ENCODE measurements at places on chromosomes 6 and 20. TPM values are rescaled to one million over a fixed set of nuclear protein-coding genes. Genes with fewer than 3 reads are reported as not detected.

- DNase-seq: no peak
Measured at GRCh38 chr20:36830791-36831691, 44.9 kb upstream of the TLDC2 start.

DNA sequence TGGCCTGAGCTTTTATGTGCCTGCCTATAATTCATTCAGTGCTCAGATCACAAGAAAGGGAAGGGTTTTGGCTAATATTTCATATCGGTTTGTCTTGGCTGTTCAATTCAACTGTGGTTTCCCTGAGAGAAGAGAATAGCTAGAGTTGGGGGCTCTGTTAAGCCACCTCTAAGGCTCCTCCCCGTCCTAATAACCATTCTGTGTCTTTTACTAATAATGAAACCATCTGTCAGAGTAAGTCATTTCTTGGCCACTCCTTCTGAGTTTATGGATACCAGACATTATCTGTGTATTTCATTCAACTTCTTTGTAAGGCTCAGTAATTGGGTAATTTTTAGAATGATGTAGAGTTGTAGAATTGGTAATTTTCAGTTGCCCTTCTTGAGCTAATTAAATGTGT lies 5.2 kb downstream of the STX11 start:
- no peak for DNase-seq

DNA sequence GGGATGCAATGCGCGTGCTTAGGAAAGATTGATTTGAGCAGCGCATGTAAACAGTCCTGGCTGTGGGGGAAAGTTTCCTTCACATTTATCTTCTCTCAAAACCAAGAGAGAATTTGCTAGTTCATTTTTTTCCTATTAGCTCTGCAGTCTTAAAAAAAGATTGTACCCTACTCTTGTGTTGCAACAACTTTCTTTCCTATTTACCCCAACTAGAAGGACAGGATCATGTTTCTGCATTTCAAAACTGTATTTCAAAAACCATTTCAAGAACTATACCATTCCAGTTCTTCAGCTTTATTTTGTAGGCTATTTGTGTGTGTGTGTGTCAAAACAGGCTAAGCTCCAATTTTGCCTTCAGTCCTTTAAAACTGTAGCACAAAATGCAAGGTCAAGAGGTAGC lies 473.1 kb downstream of the KIF16B start:
- no peak for DNase-seq

DNA sequence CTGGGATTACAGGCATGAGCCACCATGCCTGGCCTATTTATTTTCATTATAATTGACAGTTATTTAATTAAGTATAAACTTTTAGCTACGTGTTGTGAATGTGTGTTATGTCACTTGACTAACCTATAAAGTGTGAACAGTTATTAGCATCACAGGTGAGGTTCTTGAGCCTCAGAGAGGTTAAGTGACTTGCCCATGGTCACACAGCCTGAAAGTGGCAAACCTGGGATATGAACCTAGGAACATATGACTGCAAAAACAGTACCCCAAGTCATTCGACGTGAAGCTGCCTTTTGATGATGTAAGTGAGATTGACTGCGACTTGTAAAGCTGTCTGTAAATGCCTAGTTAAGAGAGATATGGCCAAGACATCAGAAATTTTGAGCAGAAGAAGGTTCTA lies 77.9 kb upstream of the SALL4 start:
- no peak for DNase-seq

- no peak for DNase-seq
Measured at GRCh38 chr6:127561660-127562059, 15.3 kb upstream of the C6orf58 start.

RGS17 gene
- total RNA-seq: not detected

GRCh38 chr6:138226700-138227315 lies 8.5 kb upstream of the PBOV1 start:
- no peak for DNase-seq

DNA sequence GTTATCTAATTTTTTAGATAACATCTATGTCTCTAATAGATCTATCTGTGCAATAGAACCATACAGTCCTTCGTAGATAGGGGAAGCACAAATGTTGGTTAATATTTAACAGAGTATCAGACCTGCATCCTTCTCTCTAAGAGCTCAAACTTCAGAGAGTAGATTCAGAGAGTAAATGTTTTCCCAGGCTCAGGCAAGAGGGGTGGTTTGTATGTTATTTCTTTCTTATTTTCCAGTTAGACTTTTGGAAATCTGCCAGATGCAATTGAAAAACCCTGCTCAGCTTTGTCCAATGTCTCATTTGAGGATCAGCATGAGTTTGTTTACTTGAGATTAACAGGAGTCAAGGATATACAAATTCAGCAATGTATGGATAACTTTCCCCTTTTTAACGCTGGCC lies 361.9 kb downstream of the BCKDHB start:
- DNase-seq: no peak

DNA sequence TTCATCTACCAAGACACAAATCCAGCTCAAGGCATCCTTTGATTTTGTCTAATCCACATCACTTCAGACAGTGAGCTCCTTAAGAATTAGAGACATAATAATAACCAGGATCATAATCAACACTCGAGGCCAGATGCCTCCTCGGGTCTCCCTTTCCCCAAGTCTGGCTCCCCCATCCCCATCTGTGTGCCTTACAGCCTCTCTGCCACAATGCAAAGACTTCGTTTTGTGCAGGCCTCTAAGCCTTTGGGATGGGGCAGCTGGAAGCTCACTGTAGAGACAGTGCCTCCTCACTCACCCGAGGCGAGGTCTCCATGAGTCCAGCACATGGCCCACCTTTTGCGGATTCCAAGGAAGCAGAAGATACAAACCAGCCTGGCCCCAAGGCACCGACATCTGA lies 30.3 kb downstream of the LRFN2 start:
- no peak for DNase-seq

PGC gene
- total RNA-seq: not detected

DNA sequence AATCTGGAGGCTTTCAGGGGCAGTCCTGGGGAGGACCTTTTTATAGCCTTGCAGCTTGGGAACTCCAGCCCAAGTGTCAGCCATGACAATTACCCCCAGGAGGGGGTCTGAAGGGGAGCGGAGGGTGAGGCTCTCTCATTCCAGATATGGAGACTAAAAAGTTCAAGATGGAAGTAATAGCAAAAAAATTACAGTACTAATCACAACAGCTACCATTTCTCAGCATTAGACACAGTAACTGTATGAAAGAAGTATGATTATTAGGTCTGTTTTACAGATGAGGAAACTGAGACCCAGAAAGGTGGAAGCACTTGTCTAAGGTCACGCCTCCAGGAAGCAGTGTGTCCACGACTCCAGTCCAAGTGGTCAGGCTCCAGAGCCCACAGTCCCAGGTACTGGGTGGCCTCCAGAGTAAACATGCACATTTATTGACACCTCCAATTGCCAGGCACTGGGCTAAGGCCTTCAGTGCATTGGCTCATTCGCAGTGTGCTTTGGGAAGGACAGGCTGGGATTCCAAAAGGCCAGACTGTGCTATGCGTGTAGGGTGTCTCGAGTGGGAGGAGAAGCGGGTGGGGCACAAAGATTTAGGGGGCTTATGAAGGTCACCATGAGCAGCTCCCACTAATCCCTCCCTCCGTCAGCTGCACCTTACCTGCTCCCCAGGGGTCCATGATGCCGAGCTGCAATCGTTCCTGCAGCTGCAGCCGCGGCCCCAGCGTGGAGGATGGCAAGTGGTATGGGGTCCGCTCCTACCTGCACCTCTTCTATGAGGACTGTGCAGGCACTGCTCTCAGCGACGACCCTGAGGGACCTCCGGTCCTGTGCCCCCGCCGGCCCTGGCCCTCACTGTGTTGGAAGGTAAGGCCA lies 2.3 kb downstream of the NRSN2 start:
- DNase-seq: no peak

GRCh38 chr6:158569036-158569435 lies 9.1 kb downstream of the TMEM181 start:
- DNase-seq: no peak

- no peak for DNase-seq
Measured at GRCh38 chr6:52543262-52543661, 33.6 kb downstream of the TRAM2 start.

DNA sequence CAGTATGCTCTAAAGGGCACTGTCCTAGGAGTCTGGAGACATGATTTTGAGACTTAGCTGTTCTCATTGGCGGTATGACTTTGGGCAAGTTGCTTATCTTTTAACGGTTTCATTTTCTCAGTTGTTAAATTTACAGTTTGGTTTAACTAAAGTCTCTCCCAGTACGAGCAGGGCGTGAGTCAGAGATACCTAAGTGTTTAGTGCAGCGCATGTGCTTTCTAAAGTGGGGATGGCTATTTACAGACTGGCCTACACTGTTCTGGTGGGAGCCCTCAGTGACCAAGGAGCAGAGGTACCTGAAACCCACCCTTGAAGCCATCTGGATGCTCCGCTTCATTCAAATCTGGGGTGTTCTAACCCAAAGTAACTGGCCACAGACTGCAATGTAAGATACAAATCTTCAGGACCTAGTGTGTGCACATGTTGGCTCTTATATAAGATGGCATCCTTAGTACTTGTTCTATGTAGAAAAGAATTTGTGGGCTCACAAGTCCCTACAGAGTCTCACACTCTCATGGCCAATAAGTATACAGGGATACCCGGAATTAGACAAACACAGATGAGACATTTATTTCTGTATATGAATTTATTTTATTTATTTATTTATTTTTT lies 10.7 kb downstream of the MSH5 start:
- no peak for DNase-seq

- no peak for DNase-seq
Measured at GRCh38 chr6:42598300-42598699, 34.5 kb downstream of the UBR2 start.

GRCh38 chr6:135224037-135224647 lies 43.0 kb downstream of the MYB start:
- DNase-seq: no peak

CD24 gene
- 0.17 TPM for total RNA-seq

DNA sequence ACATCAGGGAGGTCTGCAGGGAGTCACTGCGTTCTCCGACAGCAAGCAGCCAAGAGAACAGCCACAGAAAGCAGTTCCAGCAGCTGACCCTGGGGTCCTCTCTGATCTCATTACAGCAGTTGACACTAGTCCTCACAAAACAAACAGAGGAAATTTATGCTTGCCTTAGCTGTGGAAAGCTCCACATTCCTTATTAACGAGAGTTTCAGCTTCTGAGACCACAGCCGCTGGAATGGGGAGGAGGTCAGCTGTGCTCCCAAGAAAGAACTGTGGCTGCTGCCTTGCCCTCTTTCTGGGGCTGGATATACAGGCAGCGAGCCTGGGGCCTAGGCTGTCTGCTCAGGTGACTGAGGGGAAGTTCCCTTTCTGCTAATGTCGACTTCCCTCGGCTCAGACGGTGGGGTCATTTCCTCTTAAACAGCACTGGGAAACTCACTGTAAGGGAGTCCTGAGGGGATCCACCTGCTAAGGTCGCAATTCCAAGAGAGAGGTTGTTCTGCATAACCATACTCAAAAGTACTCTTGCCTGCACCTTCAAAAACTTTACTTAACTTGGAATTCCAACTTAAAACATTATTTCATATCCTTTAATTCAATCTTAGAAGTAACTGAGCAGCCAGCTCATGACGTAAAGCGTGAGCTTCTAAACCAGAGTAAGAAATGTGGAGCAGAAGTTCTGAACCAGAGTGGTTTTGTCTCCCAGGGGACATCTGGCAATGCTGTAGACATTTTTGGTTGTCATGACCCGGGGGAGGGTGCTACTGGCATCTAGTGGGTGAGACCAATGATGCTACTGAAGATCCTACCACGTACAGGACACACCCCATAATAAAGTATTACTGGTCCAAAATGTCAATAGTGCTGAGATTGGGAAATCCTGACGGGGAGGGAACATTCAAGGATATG lies 80.3 kb downstream of the BACH2 start:
- peak; percentile 64 for DNase-seq

LHFPL5 gene
- total RNA-seq: not detected

CALHM6 gene
- total RNA-seq: 2.1 TPM

GRCh38 chr6:2196079-2196679 lies 49.2 kb downstream of the GMDS start:
- DNase-seq: peak; percentile 68

DNA sequence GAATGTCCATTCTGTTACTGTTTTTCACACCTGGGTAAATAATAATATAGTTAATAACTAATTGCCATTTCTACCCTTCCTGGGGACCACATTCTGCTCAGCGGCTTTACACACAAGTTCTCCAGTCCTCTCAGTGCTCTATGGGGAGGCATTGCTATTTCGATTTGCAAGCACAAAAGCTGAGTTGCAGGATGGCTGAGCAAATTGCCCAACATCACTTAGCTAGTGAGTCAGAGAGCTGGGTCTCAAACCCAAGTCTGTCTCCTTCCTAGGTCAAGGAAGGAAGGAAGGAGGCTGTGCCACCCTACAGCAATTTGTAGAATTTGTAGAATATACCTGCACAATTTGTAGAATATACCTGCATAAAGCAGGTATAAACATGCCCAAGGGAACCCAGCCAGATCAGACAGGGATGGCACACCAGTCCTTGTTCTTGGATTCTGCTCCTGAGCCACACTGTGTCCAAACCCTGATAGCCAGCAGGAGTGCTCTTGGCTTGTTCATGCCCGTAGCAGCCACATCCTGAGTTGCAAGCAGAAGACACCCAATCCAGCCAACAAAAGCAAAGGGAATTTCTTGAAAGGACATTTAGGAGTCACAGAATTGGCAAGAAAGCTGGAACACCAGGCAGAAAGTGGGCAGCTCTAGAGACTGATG lies 56.9 kb downstream of the LY86 start:
- DNase-seq: no peak

CST4 gene
- total RNA-seq: not detected

CCN5 gene
- total RNA-seq: not detected

MUCL3 gene
- total RNA-seq: not detected

ZMYND8 gene
- total RNA-seq: 47.2 TPM

DNA sequence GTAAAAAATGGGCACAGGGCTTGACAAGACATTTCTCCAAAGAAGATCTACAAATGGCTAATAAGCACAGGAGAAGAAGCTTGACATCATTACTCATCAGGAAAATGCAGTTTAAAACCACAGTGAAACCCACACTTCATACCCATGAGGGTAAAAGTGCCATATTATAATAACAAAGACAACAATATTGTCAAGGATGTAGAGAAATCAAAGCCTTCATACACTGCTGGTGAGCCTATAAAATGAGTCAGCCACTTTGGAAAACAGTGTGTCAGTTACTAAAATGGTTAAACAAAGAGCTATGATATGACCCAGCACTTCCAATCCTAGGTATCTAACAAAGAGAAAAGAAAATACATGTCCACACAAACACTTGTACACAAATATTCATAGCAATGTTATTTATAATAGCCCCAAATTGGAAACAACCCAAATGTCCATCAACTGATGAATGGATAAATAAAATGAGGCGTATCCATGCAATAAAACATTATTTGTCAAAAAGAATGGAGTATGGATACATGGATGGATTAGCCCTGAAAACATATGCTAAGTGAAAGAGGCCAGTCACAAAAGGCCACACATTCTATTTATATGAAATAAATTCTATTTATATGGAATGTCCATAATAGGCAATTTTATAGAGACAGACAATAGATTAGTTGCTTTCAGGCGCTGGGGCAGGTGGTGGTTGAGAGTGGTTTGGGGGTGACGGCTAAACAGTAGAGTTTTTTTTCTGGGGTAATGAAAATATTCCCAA lies 11.5 kb upstream of the IL20RA start:
- no peak for DNase-seq

GRCh38 chr20:58642441-58642840 lies 8.6 kb upstream of the STX16 start:
- no peak for DNase-seq
